ENCODE measurements at places on chromosomes 6 and 20.

DNA sequence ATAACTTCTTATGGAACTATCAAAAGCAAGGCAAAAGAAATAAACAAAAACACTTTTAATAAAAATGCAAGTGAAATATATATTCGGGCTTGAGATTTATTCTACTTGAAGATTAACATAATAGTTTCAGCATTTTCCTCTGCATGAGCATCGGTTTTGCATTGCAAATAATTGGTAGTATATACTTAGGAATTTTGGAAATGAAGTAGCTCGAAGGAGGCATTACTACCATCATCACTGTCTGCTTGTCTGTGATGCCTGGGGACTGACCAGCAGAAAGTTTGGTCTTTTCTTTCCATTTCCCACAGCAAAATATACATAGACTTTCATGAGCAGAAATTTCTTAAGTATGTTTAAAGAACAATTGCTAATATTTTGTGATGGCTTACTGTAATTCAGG, 570.7 kb downstream of the HTR1B start:
- no peak for DNase-seq

GRCh38 chr6:101956961-101957360, 563.5 kb downstream of the GRIK2 start:
- DNase-seq, result no peak

DNA sequence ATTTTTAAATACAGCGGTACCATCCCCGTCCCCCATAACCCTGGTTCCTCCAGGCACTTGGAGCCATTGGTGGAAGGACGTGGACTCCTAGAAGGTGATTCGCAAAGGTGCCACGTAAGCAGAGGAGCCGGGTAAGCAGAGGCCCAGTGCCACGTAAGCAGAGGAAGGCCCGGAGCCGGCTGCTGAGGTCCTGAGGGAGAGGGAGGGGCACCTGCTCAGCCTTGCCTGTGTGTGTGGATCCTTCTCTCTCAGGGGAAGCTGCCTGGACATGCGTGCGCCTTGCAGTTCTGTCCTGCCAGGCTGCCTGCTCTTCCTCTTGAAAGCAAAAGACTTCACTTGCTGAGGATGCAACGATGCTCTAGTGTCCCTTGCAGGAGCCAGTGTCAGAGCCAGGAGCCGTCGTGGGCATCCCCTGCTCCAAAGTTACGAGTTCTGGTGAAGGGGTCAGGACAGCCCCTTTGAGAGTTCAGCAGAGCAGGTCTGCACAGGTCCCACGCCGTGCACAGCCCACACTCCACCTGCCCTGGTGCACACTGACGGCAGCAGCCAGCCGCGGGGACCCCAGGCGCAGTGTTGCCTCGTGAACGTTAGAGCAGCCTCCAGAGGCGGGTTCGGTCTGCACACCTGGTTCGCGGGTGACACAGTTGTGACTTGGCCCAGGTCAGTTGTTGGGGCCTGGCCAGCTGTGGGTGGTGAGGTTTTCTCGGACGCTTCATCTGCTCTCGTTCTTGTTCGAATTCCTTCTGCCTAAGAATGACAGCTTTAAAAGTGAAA, 1.9 kb upstream of the NKAIN4 start:
- DNase-seq, result no peak

- DNase-seq, result no peak
These were observed 53.0 kb upstream of the FAM83C start for GRCh38 chr20:35345189-35345588.

All from activated T-cell treated with anti-CD3 and anti-CD28 coated beads for 1 hour (primary cell).